Osteoblast (primary cell): ENCODE measurements at places on chromosomes 11 and 22. TPM values are rescaled to one million over a fixed set of nuclear protein-coding genes. Genes with fewer than 3 reads are reported as not detected.

GRCh38 chr11:119449498-119449897 is 26.5 kb upstream of the THY1 start:
- no peaks in the 10 kb centered on the region for H3K27me3 ChIP-seq
- H3K4me1 ChIP-seq, result peaks cover 5% of the 10 kb centered on the region
- no peaks in the 10 kb centered on the region for H3K36me3 ChIP-seq
- H3K27ac ChIP-seq, result no peak overlapping the region
- no peak for DNase-seq

Gene OR51B2
- not detected in 2 replicates for total RNA-seq

GRCh38 chr11:75718419-75719339 is 1.0 kb downstream of the MOGAT2 start:
- no peak for DNase-seq
- H3K27me3 ChIP-seq, result peaks cover 16% of the 10 kb centered on the region
- H3K36me3 ChIP-seq, result no peaks in the 10 kb centered on the region
- no peaks in the 10 kb centered on the region for H3K4me1 ChIP-seq

- H3K4me1 ChIP-seq, result no peaks in the 10 kb centered on the region
- H3K27me3 ChIP-seq, result no peaks in the 10 kb centered on the region
- no peak overlapping the region for H3K4me3 ChIP-seq
- H3K27ac ChIP-seq, result no peak overlapping the region
- DNase-seq, result no peak
These were observed 13.3 kb downstream of the EIF3F start for GRCh38 chr11:8000390-8000789.

GRCh38 chr11:63242089-63242781 is 1.2 kb downstream of the SLC22A25 start:
- H3K27me3 ChIP-seq, result no peaks in the 10 kb centered on the region
- DNase-seq, result no peak
- H3K27ac ChIP-seq, result no peak overlapping the region
- no peaks in the 10 kb centered on the region for H3K36me3 ChIP-seq

Gene MTA2
- 102 and 105 TPM in 2 replicates for total RNA-seq

DNA sequence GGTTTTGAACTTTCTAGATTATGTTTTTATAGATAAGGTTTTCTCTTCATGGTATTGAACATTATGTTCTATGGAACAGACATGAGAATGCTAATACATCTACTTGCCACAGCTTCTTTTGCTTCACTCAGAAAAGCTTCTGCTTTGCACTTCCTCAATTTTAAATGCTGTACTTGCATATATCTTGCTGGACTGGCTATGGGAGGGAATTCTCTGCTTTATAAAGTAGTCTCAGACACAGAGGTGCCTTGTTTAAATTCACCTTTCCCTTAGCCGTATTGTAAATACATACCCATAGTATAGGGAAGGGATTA is 173.9 kb downstream of the DDX10 start:
- no peaks in the 10 kb centered on the region for H3K4me1 ChIP-seq
- H3K4me3 ChIP-seq, result no peak overlapping the region
- no peak for DNase-seq
- H3K36me3 ChIP-seq, result no peaks in the 10 kb centered on the region
- no peak overlapping the region for H3K27ac ChIP-seq

- H3K27me3 ChIP-seq, result peaks cover 30% of the 10 kb centered on the region
- H3K27ac ChIP-seq, result no peak overlapping the region
- DNase-seq, result no peak
- H3K36me3 ChIP-seq, result no peaks in the 10 kb centered on the region
These were observed 41.4 kb upstream of the PHF21A start for GRCh38 chr11:46162700-46163099.

GRCh38 chr22:38843657-38844314 is at the start of gene NPTXR:
TSS of gene NPTXR (minus strand) at chr22:38844028.
- H3K36me3 ChIP-seq, result no peaks in the 10 kb centered on the region
- peak within 1 kb of the TSS; percentile 43 for H3K4me3 ChIP-seq
- H3K27me3 ChIP-seq, result peaks cover 51% of the 10 kb centered on the region

DNA sequence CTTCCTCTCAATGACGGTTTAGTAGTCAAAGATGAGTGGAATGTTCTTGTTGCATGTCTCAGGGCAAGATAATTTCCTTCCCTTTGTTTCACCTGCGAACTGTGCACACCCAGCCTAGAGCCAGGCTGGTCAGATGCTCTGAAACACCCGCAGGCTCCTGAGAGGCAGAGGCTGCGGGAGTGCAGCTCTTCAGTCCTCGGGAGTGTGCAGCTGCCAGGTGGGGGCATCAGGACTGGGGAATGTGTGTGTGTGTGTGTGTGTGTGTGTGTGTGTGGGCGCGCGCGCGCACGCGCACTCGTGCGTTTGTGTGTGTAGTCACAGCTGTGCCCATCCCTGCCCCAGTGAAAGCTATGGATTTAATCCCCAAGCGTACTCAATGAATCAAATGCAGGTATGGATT is 136.2 kb upstream of the NTM start:
- H3K36me3 ChIP-seq, result no peaks in the 10 kb centered on the region
- peak; percentile 29 for DNase-seq
- H3K27me3 ChIP-seq, result no peaks in the 10 kb centered on the region

Gene EI24
- 76.0 and 85.2 TPM in 2 replicates for total RNA-seq

DNA sequence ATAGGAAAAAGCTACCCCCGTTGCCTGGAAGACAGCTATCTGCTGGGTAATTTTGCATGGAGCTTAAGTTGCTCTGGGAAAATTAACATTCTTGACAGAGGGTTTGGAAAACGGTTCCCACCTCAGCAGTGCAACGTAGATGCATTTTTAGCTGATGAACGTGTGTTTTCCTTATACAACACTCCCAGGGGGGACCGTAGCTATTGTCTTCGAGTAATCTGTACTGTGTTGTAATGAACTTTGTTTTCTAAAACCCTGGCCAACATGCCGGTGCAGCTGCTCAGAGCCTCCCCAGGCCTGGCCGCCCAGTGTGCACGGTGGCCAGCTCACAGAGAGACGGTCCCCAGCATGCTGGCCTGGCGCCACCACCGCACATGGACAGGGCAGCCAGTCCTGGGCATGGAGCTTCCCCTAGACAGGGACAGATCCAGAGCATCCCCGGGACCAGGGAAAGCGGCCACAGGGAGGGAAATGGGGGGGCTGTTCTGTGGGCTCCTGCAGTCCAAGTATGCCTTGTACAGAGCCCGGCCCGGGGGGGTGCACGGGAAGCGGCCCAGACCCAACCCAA is 2.2 kb downstream of the TNNT3 start:
- no peak overlapping the region for H3K27ac ChIP-seq
- H3K4me3 ChIP-seq, result no peak overlapping the region
- DNase-seq, result peak; percentile 94
- no peaks in the 10 kb centered on the region for H3K36me3 ChIP-seq
- H3K27me3 ChIP-seq, result peaks cover 3% of the 10 kb centered on the region

DNA sequence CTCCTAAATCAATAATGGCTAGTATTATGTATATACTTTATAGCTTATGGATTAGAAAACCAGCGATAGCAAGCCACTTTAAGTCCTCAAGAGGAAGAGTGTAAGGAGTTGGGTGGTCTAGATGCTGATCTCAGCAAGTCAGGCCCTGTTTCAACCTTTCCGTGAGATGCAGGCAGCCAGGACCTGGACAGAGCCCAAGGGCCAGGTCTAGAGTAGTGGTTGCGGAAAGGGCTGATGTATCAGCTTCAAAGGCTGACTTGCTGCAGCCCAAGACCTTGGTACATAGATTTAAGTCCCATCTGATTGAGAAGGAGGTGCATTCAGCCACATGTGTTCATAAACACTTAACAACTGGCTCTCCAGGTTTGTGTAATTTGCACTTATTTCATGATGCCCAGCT is 33.4 kb downstream of the FLI1 start:
- H3K27me3 ChIP-seq, result no peaks in the 10 kb centered on the region
- H3K4me3 ChIP-seq, result no peak overlapping the region
- peaks cover 3% of the 10 kb centered on the region for H3K36me3 ChIP-seq
- DNase-seq, result no peak

DNA sequence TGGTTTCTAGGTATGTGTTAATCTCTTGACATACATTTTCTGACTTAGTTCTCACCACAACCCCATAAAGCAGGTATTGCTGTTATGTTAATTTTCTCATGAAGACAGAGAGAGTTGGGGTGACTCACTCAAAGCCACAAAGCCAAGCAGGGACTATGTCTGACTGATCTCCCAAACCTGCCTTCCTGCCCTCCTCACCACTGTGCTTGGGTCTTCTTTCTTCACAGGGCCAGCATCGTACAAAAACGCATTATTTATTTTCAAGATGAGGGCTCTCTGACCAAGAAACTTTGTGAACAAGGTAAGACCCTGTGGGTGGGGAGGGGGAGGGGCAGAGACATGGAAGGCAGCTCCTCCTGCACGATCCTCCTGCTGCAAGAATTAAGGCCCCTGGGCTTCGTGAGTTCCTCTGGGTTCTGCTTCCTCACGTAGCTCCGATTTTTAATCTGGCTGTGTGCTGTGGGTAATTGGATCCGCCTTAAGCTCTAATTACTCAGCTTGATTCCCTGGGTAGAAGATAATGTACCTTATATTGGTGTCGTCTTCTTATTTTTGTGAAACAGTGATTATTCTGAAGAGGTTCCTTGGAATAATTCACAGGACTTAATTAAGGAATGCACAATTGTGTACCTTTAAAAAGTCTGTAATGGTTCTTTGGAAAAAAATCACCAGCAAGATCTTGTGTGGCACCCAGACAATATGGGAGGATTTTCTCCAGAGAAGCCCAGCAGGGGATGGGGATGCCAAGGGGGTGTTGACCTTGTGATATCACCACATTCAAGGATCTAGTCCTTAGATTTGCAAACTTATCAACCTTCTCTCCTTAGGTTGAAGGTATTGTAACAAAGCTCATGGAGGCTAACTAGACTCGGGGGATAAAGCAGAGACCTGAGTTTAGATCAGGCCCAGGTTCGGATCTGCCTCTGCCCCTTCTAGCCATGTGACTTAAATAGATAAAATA is 112.9 kb downstream of the SPON1 start:
- no peak overlapping the region for H3K27ac ChIP-seq
- no peaks in the 10 kb centered on the region for H3K4me1 ChIP-seq
- no peak for DNase-seq
- no peaks in the 10 kb centered on the region for H3K36me3 ChIP-seq

DNA sequence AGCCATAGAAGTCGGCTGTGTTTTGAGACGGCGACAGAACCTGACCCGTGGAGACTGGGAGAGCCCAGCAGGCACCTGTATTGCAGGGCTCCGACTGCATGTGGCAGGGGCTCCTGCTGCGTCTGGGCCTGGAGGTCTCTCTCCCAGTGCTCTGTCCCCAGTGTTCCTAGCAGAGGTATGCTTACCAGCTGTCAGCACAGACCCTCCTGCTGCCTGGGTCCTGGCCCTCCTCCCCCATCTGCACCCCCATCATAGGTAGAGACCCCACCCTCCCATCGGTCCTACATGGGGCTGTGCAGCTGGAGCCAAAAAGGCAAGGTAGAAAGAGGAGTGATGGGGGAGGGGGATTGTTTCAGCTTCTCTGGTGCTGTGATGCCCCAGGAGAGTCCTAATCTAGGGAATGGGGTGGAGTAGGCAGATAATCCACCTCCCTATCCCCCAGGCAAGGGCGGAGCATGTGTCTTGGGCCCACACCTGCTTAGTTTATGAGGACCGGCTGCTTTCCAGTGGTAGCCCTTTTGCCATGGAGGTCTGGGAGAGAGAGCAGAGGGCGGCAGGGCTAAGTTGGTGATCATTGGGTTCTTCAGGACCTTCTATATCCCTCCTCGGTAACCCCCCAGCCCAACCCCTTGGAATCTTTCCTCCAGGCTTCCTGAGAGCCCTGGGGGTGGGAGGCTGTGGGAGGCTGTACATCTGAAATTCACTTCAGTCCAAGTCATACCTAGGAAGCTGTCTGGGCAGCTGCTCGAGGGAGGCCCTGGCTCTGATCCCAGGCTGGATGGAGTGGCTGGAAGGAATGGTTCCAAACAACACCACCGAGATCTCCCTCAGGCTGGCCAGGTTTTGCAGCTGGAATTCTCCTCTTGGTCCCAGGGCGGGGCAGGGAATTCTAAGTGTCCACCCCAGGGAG is 5.3 kb downstream of the SLC7A4 start:
- H3K27me3 ChIP-seq, result peaks cover 26% of the 10 kb centered on the region
- peaks cover 8% of the 10 kb centered on the region for H3K4me1 ChIP-seq
- no peak overlapping the region for H3K4me3 ChIP-seq
- H3K36me3 ChIP-seq, result no peaks in the 10 kb centered on the region
- peak; percentile 96 for DNase-seq

GRCh38 chr11:2381494-2382128 is 4.5 kb downstream of the CD81 start:
- DNase-seq, result no peak
- H3K27me3 ChIP-seq, result no peaks in the 10 kb centered on the region
- H3K27ac ChIP-seq, result no peak overlapping the region
- no peak overlapping the region for H3K4me3 ChIP-seq
- H3K36me3 ChIP-seq, result peaks cover 3% of the 10 kb centered on the region

Gene OR51E2
- not detected in 2 replicates for total RNA-seq

DNA sequence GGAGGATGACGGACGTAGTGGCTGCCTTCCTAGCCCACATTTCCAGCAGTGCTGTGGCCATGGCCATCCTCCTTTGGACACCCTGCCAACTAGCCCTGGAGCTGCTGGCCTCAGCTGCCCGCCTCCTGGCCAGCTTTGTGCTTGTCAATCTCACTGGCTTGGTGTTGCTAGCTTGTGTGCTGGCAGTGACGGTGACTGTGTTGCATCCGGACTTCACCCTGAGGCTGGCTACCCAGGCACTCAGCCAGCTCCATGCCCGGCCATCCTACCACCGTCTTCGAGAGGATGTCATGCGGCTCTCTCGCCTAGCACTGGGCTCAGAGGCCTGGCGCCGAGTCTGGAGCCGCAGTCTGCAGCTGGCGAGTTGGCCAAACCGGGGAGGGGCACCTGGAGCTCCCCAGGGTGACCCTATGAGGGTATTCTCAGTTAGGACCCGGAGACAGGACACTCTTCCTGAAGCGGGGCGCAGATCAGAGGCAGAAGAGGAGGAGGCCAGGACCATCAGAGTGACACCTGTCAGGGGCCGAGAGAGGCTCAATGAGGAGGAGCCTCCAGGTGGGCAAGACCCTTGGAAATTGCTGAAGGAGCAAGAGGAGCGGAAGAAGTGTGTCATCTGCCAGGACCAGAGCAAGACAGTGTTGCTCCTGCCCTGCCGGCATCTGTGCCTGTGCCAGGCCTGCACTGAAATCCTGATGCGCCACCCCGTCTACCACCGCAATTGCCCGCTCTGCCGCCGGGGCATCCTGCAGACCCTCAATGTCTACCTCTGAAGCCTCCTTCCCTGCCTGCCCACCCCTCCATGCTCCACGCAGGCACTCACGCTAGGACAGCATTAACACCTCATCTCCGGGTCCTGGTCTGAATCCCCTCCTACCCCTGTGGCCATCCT is 1.6 kb downstream of the RNF26 start:
- peaks cover 6% of the 10 kb centered on the region for H3K36me3 ChIP-seq
- H3K27me3 ChIP-seq, result peaks cover 1% of the 10 kb centered on the region
- H3K4me3 ChIP-seq, result peak overlapping the region; percentile 92
- DNase-seq, result no peak
- no peak overlapping the region for H3K27ac ChIP-seq

- H3K27ac ChIP-seq, result no peak overlapping the region
- H3K4me1 ChIP-seq, result no peaks in the 10 kb centered on the region
- H3K27me3 ChIP-seq, result no peaks in the 10 kb centered on the region
- no peak overlapping the region for H3K4me3 ChIP-seq
- no peaks in the 10 kb centered on the region for H3K36me3 ChIP-seq
These were observed 177.8 kb upstream of the MPPED2 start for GRCh38 chr11:30763951-30764350.

GRCh38 chr22:25704701-25705100 is 37.3 kb upstream of the MYO18B start:
- H3K27ac ChIP-seq, result no peak overlapping the region
- DNase-seq, result no peak
- no peak overlapping the region for H3K4me3 ChIP-seq
- no peaks in the 10 kb centered on the region for H3K27me3 ChIP-seq
- no peaks in the 10 kb centered on the region for H3K36me3 ChIP-seq
- no peaks in the 10 kb centered on the region for H3K4me1 ChIP-seq
